ENCODE measurements at places on chromosomes 5 and 9.

DNA sequence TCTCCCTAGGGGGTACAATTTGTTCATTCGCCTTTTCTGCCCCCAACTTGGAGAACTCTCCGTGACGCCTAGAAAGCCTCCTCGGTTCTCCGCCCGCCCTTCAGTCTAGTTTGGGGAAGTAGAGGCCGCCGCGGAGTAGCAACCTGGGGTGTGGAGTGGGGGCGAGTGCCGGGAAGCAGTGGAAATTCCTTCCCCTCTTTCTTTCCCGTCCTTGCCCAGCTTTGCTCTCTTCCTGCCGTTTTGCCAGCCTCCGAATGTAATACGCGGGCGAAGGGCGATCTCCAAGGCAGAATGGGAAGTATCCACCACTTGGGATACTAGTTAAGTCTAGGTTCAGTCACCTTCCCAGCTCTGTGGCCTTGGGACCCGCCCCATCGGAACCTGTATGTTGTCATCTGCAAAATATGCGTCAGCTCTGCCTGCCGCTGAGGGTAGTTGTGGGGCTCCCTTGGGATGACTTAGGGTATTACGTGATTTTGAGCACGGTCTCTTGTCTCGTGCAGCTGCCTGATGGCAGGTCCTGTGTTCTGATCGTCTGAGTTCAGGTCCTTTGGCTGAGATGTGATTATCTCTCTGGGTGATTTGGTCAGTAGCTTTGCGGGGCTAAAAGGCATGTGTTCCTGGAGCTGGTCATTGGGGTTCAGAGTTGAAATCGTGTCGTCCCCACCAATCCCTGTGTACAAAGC lies 724 bp downstream of the PAM start:
- peak; percentile 73 for DNase-seq

- DNase-seq = no peak
These were observed 5.7 kb downstream of the SPARC start for GRCh38 chr5:151680944-151681427.

DNA sequence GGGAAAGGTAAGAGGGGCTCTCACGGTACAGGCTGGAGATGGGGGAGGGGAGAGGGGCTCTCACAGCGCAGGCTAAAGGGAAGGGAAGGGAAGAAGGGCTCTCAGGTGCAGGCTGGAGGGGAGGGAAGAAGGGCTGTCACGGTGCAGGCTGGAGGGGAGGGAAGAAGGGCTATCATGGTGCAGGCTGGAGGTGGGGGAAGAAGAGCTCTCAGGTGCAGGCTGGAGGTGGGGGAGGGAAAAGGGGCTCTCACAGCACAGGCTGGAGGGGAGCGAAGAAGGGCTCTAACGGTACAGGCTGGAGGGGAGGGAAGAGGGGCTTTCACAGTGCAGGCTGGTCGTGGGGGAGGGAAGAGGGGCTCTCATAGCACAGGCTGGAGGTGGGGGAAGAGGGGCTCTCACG lies 4.6 kb downstream of the SLC6A18 start:
- DNase-seq = no peak

GRCh38 chr5:54590824-54591223 lies 73.3 kb downstream of the SNX18 start:
- no peak for DNase-seq

GRCh38 chr5:101424530-101425175 lies 521.6 kb upstream of the ST8SIA4 start:
- peak; percentile 89 for DNase-seq

DNA sequence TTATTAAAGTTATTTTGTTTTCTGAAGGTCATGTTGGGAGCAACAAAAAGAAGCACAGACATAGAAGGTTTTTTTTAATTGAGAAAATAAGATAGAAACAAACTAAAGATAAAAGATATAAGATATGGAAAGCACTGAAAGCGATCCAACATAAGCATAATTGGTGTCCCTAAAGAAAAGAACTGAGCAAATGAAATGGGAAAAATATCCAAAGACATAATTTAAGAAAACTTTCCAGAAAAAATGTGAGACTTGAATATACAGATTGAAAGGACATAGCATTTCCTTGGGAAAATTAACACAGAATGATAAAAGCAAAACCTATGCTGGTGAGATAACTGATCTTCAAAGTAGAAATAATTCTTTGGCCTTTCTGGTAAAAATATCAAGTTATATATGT lies 289.3 kb downstream of the KIAA0825 start:
- no peak for DNase-seq

- no peak for DNase-seq
These were observed 35.0 kb upstream of the NCS1 start for GRCh38 chr9:130137081-130137640.

DNA sequence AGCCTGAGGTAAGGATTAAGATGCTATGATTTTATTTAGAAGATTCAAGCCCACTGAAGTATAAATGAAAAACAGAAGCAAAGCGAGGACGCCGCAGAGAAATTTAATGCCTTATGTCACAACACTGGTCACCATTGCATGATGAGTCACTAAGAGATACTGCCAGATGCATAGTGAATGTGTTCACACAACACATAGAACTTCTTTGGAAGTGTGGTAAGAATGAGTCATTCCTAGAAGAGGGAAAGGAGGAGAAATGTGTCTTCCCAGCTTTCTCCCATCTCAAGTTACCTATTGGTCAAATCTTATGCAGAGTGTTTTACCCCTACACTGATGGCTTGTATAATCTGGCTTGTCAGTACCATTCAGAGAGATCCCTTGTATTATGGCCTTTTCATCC lies 465.3 kb upstream of the ARRDC3 start:
- no peak for DNase-seq

GRCh38 chr5:107801061-107801460 lies 130.3 kb upstream of the EFNA5 start:
- DNase-seq = no peak

GRCh38 chr9:114177423-114178064 lies 22.2 kb downstream of the COL27A1 start:
- peak; percentile 28 for DNase-seq

- DNase-seq = no peak
These were observed 300 bp upstream of the SVEP1 start for GRCh38 chr9:110579862-110580219.

- peak; percentile 28 for DNase-seq
These were observed 266.0 kb upstream of the TRIM32 start for GRCh38 chr9:116420993-116421538.
